Hepatic stellate cell (primary cell): ENCODE measurements at places on chromosomes 12 and 14.

- DNase-seq = no peak
Measured at GRCh38 chr14:51236314-51236713, 3.7 kb upstream of the TMX1 start.

- no peak for DNase-seq
Measured at GRCh38 chr12:108517288-108518100, 2.4 kb downstream of the FICD start.

DNA sequence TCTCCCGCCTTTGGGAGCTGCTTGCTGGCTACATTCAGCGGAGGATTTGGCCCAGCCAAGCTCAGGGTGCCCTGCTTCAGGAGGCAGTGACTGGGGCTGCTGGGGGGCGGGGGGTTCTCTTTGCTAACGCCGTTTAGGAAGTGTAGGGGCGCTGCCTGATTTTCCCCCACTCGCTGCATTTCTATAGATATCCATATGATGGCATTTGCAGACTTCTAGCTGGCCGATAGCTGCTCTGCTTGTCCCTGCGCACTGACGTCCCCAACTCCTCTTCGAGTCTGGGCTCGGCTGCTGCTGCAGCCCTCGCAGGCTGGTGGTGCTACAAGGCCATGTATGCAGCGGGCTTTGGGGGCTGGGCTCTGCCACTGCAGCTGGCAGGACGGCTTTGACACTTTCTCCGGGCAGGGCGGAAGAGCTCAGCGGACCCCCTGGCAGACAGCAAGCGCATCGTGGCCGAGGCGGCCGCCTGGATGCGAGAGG, 3.1 kb downstream of the LRFN5 start:
- no peak for DNase-seq

DNA sequence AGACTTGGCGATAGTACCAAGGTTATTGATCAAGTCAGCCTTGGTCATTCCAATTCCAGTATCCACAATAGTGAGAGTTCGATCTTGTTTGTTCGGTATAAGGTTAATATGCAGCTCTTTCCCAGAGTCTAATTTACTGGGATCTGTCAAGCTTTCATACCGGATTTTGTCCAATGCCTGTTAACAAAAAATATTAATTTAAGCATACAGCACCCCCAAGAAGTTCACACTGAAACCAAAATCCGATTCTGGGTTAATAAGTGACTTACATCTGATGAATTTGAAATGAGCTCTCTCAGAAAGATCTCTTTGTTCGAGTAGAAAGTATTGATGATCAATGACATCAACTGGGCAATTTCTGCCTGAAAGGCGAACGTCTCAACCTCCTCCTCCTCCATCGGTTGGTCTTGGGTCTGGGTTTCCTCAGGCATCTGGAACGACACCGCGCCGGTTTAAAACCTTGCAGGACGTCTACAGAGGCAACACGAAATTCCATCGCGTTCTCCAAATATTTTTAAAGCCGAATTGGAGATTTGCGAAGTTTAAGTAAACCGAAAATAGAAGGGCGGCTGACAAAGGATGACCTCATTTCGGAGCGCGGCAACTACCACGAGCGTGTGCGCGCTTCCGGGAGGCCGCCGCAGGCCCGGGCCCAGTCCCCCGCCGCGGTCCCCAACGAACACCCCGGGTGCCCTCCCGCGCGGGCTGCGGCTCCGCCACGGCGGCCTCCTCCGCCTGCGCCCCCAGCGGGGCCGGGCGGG, 716 bp downstream of the HSP90AA1 start:
- peak; percentile 65 for DNase-seq

DNA sequence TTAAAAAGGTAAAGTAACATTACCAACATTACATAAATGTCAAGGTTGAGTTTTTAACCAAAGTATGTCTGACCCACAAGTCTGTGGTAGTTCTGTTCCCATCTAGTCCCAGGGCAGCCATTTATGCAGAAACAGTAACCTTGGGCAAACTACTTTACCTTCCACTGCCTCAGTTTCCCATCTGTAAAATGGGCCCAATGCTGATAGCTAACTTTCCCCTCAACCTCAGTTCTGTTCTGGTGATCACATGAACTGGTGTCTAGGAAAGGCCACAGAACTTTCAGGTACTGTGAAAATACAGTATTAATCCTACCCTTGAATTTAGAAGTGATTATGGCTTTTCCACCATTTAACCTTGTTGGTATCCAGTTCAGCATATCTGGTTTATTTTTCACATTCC, 113.6 kb downstream of the ZFP36L1 start:
- DNase-seq = no peak
